GF-D8 (cell line): ENCODE measurements at places on chromosomes 13 and 19.

- no peak for DNase-seq
These were observed 21.2 kb downstream of the SULT2B1 start for GRCh38 chr19:48573163-48573505.

- no peak for DNase-seq
These were observed 62.6 kb downstream of the MLLT1 start for GRCh38 chr19:6216996-6217751.

DNA sequence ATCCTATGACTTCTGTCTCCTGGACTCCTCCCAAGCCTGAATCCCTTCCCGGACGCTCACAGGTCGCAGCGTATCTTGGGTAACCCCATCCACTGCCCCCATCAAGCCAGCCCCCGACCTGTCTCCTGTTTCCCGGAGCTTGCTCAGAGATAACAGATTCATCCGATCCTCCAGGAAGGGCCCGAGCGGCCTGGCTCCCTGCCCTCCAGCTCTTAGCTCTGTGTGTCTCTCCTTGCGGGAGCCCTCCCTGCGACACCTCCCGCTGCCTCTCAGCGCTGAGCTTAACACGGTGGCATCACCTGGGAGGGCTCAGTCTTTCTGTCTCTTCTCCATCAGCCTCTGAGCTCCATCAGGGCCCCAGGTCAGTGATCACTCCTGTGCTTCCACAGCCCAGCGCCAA is 4.3 kb upstream of the TMEM255B start:
- DNase-seq = no peak

DNA sequence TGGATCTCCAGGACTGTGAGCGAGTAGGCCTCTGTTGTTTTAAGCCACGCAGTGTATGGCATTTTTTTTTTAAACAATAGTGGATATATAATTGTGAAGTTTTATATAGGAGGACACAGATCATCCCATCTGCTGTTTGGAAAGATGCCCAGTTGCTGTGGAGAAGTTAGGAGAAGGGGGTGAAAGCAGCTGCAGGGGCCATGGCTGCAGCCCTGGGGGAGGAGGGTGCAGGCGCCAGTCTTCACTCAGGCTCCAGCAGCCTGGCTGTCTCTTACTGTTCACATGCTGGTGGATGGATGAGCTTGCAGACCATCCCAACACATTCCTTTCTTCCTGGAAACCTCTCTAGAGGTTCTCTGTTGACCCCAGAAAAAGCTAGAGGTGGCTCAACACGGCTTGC is 242.3 kb downstream of the TEX29 start:
- no peak for DNase-seq
